Mucosa of descending colon (tissue), 3 donors: ENCODE measurements at places on chromosomes 2 and 18.

DNA sequence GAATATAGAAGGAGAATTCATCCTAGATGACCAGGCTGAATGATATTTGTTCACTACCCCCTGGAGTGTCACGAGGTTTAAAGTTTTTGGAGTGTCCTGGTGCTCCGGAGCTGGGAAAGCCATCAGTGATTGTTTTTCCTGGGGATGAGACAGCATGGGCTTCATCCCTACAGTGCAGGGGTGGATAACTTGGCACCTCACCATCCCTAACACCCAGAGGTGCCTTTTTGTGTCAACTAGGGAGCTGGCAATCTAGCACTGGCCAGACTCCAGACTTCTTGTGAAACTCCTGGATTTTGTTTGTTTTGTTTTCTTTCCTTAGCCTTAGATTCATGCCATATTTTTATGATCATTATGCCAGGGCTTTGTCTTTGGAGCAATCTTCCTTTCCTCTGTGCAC is 164.8 kb downstream of the PRKCE start:
- DNase-seq: no peak

- DNase-seq: no peak
Observed at GRCh38 chr2:26279886-26280285, 35.1 kb downstream of the HADHB start.

- DNase-seq: peak; percentile 65
Observed at GRCh38 chr2:28544922-28545589, 49.2 kb downstream of the PLB1 start.

- DNase-seq: no peak
Observed at GRCh38 chr2:140177086-140177485, 1396.9 kb upstream of the NXPH2 start.

DNA sequence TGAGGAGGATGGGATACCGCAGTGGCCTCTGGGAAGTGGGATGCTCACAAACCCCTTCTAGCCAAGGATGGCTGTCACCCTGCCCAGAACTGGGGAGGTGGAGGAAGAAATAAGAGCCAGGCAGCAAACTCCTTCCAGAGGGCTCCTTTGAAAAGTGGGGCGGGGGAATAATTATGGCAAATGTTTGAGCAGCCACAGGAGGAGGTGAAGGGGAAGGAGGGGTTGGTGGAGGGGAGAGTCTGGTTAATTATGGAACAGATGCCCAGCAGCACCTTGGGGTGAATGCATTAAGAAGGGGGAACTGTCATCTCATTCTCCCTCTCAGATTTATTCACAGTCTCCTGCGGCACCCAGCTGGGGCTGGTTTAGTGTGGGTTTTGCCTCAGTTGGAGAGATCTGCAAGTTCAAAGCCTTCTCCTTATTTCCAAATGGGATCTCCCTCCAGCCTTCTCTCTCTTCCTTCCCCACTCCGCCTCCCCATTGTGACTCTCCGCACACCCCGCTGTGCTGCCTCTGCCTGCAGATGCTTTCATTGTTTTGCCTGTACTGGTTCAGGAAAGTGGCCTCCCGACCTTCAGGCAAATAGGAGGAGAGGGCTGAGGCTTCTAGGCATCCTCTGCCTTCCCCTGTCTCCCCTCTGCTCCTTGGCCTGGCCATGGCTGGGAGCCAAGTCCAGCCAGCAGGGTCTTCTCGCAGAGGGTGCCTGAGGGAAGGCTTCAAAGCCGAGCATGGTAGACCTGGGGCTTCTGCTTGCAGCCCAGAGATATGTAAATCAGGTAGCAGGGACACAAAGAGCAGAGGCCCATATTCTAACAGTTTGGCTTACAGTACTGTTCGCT is 457.2 kb upstream of the MEX3C start:
- no peak for DNase-seq

GRCh38 chr2:74537140-74537539 is 7.4 kb downstream of the HTRA2 start:
- DNase-seq: no peak

DNA sequence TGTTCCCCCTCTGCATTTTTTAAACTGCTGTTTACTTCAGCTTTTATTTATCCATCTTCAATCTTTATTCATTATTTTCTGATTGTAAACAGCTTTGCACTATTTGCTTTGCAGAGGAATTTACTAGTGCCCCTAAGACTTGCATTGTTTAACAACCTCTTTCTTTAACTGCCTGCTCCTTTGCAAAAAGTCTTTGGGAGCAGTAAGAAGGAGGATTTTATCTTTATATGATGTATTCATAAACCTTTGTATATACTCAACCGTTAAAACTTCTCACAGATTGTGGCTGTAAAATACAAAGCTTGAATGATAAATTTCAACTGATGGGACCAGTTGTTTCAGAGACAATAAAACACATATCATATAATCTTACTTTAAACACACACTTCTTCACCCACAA is 20.1 kb upstream of the VIT start:
- no peak for DNase-seq

DNA sequence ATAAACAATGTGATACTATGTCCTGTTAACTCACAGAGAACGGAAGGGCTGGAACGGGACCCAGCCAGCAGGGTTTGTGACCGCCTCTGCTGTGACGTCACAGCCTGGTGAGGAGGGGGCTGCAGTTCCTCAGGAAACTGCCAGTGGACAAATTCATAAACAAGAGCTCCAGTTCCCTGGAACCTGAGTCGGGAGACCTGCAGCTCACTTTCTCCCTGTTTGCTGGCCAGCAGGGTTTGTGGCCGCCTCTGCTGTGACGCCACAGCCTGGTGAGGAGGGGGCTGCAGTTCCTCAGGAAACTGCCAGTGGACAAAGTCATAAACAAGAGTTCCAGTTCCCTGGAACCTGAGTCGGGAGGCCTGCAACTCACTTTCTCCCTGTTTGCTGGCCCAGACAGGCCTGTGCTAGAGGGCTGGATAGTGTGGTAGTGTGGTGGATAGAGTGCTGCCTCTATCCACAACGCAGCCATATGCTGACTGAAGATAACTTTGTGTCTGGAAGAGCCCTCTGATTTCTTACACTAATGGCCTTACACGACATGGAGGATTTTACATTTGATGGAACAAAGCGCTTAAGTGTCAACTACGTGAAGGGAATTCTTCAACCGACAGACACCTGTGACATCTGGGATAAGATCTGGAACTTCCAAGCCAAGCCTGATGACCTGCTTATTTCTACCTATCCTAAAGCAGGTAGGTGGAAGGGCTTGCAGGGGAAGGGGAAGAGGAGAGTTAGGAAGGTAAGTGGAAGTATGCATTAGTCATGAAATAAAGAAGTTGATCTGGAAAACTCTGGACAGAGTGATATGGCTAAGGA is at the start of gene SULT1C4:
SULT1C4 (plus strand) TSS at position 140 of the 816 bp plus-strand sequence; CDS start at position 524, 384 bp downstream.
- DNase-seq: peak; percentile 19

DNA sequence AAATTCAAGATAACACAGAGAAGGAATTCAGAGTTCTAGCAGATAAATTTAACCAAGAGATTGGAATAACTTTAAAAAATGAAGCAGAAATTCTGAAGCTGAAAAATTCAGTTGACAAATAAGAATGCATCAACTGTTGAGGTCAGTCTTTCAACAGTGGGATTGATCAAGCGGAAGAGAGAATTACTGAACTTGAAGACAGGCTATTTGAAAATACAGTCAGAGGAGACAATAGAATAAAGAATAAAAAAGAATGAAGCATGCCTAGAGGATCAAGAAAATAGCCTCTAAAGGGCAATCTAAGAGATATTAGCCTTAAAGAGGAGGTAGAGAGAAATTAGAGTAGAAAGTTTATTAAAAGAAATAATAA is 27.7 kb upstream of the ITGAV start:
- no peak for DNase-seq

GRCh38 chr2:83595121-83595690 is 863.9 kb downstream of the SUCLG1 start:
- no peak for DNase-seq

DNA sequence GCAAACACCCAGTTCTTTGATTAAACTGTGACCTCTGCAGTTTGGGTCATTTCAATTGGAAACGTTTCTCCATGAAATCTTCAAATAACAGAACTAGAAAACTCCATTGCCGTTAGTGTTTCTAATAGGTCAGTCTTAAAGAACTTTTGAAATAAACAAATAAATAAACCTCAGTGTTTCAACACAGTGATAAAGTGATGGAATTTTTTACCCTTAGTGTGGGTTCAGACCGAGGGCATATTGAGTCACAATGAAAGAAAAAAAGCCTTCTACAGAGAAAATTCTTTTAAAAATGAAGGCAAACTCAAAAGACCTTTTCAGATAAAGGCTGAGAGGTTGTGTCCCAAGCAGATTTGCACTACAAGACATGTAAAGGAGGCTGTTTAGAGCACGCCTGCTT is 149.6 kb downstream of the NCKAP5 start:
- no peak for DNase-seq

GRCh38 chr2:236604575-236605344 is 35.1 kb downstream of the ACKR3 start:
- DNase-seq: no peak

GRCh38 chr2:85986121-85986520 is 97.3 kb upstream of the ST3GAL5 start:
- DNase-seq: no peak

GRCh38 chr18:1311376-1311775 is 406.7 kb downstream of the ADCYAP1 start:
- no peak for DNase-seq
